ENCODE measurements at places on chromosomes 1 and 21.

DNA sequence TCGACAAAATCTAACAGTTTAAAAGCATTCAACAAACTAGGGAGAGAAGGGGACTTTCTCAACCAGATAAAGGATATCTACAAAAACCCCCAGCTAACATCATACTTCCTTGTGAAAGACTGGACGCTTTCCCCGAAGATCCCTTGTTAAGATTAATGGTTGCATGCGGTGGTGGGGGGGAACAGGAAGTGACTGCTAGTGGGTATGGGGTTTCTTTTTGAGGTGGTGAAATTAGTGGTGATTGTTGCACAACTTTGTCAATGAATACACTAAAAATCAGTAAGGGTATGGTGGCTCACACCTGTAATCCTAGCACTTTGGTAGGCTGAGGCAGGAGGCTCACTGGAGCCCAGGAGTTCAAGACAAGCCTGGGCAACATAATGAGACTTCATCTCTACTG is 26.9 kb upstream of the EYA3 start:
- no peak for DNase-seq

DNA sequence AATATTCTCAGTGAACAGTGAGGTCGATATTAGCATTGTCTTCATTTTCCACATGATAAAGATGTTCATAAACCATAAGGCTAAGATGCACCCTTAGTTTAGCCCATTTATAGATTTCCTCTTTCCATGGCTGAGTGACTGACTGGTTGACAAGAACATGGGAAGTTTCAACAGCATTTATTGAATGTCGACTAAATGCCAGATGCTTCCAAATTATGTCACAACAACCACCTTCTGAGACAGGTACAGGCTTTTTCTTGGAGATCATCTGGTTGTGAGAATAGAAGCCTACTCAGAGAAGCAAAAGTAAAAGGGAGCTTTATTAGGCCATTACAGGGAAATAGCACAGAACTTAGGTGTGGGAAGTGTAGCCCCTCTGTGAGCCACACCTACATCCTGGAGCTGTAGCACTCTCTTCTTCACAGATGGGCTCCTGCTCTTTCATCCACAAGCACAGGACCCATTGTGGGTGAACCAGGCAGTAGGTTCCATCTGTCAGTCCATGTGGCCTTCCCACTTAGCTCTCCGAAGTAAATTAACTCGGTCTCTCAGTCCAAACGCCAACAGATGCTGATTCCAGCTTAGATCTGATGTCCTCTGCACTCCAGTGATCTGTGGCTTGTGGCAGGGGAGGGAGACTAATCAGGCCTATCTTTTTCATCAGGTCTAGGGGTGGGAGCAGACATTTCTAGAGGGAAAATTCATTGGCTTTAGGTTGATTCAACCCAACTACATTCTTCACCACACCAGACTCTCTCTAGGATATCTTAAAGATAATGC is 14.3 kb downstream of the ATP2B4 start:
- no peak for DNase-seq

DNA sequence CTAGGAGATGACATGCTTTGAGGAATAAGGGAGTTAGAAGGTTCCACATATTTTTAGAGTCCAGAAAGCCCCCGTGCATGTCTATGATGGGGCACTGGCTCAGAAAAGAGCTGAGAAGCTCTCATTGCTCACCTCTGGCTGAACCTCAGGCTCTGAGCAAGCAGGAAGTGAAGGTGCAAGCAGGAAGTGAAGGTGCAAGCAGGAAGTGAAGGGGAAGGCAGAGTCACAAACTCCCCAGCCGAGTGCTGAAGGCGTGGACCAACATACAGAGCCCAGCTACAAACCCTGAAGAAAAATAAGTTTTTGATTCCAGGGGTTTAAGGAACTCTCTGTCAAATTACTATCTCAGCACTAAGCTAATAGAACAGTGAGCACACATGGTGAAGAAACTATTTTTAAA is 7.0 kb downstream of the KRTAP10-8 start:
- peak; percentile 21 for DNase-seq

DNA sequence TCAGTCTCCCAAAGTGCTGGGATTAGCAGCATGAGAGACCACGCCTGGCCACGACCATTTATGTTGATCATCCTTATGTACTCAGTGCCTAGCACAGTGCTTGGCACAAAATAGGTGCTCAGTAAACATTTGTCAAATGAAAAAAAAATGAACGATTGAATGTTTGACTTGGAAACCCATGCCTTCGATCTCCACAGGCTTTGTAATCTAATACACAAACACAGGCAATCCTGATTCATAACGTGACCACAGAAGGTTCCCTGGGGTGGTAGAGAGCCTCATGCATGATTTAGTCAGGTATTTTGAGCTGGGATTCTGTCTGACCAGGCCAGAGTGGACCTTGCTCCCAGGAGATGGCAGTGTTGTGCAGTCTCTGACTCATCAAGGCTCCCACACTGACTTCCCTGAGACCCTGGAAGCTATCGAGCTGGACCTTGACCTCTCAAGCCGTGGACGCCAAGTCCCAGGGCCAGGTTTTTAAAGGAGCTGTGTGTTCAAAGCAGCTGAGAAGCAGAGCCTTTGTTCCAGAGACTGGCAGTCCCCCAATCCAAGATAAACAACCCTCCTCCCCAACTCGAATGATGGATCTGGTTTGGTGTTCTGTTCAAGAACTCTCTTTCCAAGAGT is 81.1 kb downstream of the PGM1 start:
- DNase-seq, result no peak

DNA sequence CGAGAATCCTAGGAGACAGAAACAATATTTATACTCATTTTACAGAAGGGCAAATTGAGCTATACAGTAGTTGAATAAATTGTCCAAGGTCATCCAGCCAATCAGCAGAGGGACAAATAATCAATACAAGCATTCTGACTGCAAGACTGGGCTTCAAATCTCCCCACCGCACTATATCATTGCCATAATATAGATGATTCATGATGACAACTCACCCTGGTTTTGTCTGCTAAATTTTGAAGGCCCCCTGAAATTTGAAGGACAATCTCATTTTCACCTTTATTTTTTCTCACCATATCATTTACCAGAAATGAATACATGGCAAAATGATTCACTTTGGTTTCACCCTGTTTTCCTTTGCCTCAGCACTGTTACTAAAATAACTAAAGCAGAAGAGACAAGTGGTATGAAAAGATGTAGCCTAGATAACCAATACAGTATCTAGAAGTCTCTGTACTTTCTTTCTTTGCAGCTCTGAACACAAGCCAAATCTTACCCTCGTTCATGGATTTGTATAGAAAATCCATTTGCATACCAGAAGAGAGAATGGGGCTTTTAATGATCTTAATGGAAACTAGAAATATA is 292.5 kb downstream of the TTLL7 start:
- no peak for DNase-seq

GRCh38 chr1:56468518-56468917 is 110.8 kb downstream of the PLPP3 start:
- DNase-seq, result no peak

DNA sequence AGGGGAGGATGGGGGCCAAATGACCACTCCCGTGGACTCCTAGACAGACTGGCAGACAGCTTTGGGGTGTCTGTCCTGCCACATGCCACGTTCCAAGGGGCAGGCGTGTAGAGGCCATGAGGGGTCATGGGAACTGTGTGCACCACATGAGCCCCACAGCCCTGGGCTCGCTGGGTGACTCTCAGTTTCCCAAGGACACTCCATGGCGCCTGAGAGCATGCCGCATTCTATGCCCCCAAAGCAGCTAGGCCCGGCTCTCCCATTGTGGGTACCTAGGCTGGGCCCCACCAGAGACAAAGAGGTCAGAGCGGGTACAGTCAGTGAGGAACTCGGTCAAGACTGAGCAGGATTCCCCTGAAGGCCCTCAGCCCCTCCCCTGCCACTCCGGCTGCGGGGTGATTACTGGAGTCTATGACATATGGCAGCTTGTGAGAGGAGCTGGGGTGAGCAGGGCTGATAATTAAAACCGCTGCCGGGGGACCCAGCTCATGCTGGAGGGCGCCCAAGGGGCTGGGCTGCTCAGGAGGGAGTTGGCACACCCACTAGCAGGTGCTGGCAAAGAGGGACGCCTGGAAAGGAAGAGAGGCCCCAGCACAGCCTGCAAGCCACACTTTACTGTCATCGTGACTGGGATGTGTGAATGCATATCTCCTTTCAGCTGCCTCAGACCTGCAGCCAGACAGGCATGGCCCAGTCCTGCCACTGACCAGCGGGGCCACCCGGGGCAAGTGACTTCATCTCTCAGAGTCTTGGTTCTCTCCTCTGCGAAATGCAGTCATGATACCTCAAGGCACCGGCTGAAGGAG is 8.4 kb downstream of the LRP8 start:
- DNase-seq, result no peak

GRCh38 chr1:166282391-166283137 is 115.8 kb upstream of the FAM78B start:
- DNase-seq, result no peak

- no peak for DNase-seq
Observed at GRCh38 chr21:26061437-26061836, 109.1 kb downstream of the APP start.

DNA sequence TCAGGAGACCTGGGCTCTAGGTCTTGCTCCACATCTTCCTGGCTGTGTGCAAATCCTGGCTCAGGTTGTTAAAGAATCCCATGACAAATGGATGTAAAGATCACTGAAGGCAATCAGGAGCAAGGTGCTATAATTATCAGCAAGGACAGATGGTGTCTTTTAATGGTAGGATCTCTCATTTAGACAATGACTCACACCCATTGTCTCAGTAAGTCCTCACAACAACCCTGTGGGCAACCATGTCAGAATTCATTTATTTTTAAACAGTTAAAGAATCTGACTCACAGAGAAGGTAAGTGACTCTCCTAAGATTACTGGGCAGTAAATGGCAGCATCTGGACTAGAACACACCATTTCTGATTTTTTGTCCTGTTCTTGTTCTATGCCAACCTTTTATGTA is 32.8 kb downstream of the RNASEL start:
- no peak for DNase-seq

DNA sequence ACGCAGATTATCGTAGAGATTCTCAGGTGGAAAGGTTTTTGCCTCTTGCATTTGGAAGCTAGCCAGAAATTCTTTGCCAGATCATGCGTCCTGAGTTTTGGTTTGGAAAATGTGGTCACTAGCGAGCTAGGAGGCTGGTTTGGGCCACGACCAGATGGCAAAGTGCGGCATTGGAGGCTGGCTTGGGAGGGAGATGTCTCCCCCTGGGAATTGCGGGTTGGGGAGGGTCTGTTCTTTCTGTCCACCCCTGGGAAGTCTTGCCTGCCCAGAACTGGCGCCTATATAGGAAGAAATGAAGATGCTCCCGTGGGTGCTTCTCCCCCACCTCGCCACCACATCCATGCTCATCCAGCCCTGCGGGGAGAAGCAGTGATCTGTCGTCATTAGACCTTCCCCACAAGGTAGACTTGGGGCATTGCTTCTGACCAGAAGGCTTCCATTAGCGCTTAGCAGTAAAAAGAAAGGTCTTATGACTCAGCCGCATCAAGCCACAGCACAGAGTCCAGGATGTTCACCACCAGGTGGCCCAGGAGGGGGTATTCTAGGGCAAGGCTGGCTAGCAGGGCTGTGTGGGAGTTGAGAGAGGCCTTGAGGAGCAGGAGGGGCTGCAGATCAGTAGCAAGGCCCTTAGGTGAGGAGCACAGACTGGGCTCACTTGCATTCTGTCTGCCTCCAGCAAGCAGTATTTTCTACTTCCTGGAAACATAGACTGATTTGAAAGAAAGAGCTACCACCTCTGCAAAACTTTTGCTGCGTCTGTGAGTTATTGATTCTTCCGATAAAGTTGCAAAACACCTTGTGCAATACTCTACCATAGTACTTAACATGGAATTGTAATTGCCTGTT is 1.5 kb upstream of the PTP4A2 start:
- peak; percentile 66 for DNase-seq

DNA sequence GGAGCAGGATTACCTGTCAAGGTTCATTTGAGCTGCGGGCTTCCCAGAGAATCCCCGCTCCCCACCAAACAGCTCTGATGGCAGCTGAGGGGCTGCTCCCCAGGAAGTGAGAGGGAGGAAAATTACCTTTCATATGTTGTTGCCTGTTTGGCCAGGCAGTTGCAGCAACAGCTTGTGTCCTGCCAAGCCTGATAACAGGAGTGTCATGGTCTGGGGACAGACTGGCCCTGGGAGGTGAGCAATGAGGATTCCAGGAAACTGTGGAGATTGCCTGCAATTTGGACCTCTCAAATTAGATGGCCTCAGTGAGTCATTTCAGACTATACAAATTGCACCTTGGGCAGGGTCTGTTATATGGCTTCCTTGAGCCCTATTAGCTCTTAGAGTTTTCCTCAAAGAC is 189.3 kb downstream of the PTPRU start:
- DNase-seq, result no peak

GRCh38 chr1:228163007-228163753 is 2.4 kb upstream of the IBA57 start:
- no peak for DNase-seq

- no peak for DNase-seq
Observed at GRCh38 chr1:231612393-231613089, 14.0 kb upstream of the DISC1 start.

Measured in activated naive CD8-positive, alpha-beta T cell treated with anti-CD3 and anti-CD28 coated beads, Interleukin-2, amount 50 U/mL, for 16 hours (primary cell).